Endothelial cell (in vitro differentiated cells): ENCODE measurements at places on chromosomes 4 and X. TPM values are rescaled to one million over a fixed set of nuclear protein-coding genes. Genes with fewer than 3 reads are reported as not detected.

- peaks cover 29% of the 10 kb centered on the region for H3K4me1 ChIP-seq
- H3K27me3 ChIP-seq, result peaks cover 1% of the 10 kb centered on the region
- no peak overlapping the region for H3K4me3 ChIP-seq
- H3K27ac ChIP-seq, result peak overlapping the region; percentile 76
- no peak for DNase-seq
Measured at GRCh38 chr4:118086344-118086743, 52.1 kb downstream of the NDST3 start.

DNA sequence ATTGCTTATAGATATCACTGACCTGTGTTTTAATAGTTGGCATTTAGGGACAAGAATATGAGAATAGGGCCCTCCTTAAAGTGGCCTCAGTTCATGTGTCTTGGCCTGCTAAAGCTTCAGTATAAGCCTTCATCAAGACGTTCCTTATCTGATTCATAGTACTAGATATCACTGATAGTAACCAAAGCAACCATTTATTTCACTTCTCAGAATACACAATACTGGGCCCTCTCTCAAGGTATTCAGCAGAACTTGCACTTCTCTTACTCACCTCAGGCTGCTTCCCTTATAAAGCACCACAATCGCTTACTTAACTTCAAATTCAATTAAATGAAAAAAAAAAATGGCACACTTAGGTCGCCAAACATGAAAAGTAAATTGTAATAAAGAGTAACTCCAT, 259.4 kb upstream of the PCDH7 start:
- H3K4me1 ChIP-seq, result no peaks in the 10 kb centered on the region
- DNase-seq, result no peak
- H3K4me3 ChIP-seq, result no peak overlapping the region

The GLRB gene
- total RNA-seq, result 1.0 TPM

The STPG2 gene
- 2.5 TPM for total RNA-seq

The TRAM1L1 gene
- 1.8 TPM for total RNA-seq

- DNase-seq, result no peak
- H3K4me1 ChIP-seq, result no peaks in the 10 kb centered on the region
- H3K36me3 ChIP-seq, result no peaks in the 10 kb centered on the region
- no peak overlapping the region for H3K4me3 ChIP-seq
- H3K27ac ChIP-seq, result no peak overlapping the region
- H3K27me3 ChIP-seq, result no peaks in the 10 kb centered on the region
Measured at GRCh38 chr4:10731162-10731561, 46.6 kb upstream of the CLNK start.

DNA sequence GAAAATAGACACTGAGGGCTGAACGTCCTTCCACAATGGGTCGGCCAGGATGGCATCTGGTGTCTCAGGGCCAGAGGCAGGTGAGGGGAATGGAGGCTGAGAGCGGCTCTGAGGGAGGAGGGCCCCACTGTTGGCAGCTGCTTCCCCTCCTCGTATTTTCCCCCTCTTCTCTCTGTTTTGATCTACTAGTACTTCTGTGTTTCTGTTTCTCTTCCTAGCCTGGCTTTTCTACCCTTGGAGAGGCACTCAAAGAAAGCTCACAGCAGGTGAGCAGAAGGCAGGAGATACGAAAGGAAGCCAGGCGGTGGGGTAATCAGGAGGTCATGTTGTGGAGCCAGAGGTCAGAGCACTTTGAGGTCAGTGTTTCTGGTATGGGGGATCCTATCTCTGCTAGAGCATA, 151.8 kb upstream of the GATB start:
- H3K4me1 ChIP-seq, result peaks cover 7% of the 10 kb centered on the region
- no peaks in the 10 kb centered on the region for H3K36me3 ChIP-seq
- no peak overlapping the region for H3K27ac ChIP-seq
- no peak for DNase-seq

The PLXNB3 gene
- total RNA-seq, result 11.2 TPM

GRCh38 chrX:71910986-71911730, 513 bp downstream of the NHSL2 start:
- H3K27me3 ChIP-seq, result no peaks in the 10 kb centered on the region
- H3K36me3 ChIP-seq, result no peaks in the 10 kb centered on the region
- H3K27ac ChIP-seq, result no peak overlapping the region
- peak; percentile 63 for DNase-seq
- H3K4me3 ChIP-seq, result peak overlapping the region; percentile 84

The CT45A1 gene
- not detected for total RNA-seq

- H3K36me3 ChIP-seq, result no peaks in the 10 kb centered on the region
- H3K4me1 ChIP-seq, result peaks cover 10% of the 10 kb centered on the region
- peak overlapping the region; percentile 51 for H3K4me3 ChIP-seq
- H3K27me3 ChIP-seq, result peaks cover 7% of the 10 kb centered on the region
Measured at GRCh38 chrX:49309401-49309981, 6.0 kb downstream of the GAGE10 start.

DNA sequence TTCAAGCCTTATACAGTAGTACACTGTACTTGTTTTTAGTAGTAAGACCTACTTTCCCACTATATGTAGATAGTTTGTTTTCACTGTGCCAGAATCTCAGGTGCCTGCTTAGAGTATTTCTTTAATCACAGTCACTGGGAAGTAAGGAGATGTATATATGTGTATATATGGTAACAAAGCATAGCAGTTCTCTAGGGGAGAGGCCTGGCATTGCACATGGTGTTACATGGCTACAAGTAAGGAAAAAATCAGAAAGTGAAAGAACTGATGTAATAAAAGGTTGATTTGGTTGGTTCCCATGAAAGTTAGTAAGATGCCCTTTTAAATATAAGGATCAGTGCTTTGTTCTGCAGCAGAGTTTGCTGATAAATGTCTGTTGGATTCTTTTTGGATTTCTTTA, 9.3 kb upstream of the DCK start:
- no peak overlapping the region for H3K27ac ChIP-seq
- no peaks in the 10 kb centered on the region for H3K27me3 ChIP-seq
- no peak for DNase-seq
- peaks cover 32% of the 10 kb centered on the region for H3K4me1 ChIP-seq

DNA sequence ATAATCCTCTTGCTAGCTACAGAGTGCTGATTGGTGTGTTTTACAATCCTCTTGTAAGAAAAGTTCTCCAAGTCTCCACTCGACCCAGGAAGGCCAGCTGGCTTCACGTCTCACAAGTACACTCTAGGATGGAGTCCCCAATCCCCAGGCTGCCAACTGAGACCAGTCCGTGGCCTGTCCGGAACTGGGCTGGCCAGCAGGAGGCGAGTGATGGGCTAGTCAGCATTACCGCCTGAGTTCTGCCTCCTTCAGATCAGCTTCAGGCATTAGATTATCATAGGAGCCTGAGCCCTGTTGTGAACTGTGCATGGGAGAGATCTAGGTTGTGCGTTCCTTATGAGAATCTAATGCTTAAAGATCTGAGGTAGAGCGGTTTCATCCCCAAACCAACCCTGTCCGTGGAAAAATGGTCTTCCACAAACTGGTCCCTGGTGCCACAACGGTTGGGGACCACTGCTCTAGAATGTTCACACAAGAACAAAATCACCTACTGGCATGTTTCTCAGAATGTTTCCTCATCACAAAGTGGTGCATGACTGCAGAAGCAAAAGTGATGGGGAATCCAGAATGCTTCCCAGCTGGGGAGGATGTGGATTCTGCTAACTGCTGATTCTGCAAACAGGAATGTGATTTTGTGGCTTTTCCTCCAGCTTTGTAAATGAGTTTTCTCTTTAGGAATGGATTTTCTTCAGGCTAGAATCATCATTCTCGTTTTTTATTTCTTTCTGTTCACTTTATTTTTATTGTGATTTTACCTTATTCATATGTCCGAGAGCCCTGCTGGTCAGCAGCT, 40.9 kb downstream of the SEPTIN11 start:
- peaks cover 36% of the 10 kb centered on the region for H3K4me1 ChIP-seq
- no peak overlapping the region for H3K27ac ChIP-seq
- peak overlapping the region; percentile 75 for H3K4me3 ChIP-seq
- no peak for DNase-seq
- peaks cover 21% of the 10 kb centered on the region for H3K36me3 ChIP-seq

- H3K36me3 ChIP-seq, result peaks cover 4% of the 10 kb centered on the region
- peaks cover 12% of the 10 kb centered on the region for H3K27me3 ChIP-seq
- peaks cover 24% of the 10 kb centered on the region for H3K4me1 ChIP-seq
- H3K27ac ChIP-seq, result no peak overlapping the region
- DNase-seq, result no peak
- no peak overlapping the region for H3K4me3 ChIP-seq
Measured at GRCh38 chr4:54661686-54662085, 3.9 kb downstream of the KIT start.

DNA sequence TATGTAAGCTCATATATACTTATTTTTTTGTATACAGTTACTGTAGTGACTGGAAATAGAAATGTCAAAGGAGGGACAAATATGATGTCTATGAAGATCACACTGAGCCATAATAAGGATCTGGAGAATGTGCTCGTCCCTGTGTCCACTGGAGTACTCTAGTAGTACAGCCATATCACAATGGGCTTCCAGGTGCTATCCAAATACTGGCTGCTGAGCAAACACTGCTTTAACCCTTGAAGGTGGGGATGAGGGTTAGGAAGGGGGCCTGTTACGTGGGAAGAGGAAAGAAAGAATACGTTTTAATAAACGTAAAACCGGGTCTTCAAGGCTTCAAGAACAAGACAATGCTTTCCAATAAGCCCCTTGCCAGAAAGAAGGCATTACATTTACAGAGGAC, 29.8 kb upstream of the TMEM150C start:
- H3K27me3 ChIP-seq, result peaks cover 2% of the 10 kb centered on the region
- no peaks in the 10 kb centered on the region for H3K4me1 ChIP-seq
- no peaks in the 10 kb centered on the region for H3K36me3 ChIP-seq
- no peak overlapping the region for H3K27ac ChIP-seq
- no peak overlapping the region for H3K4me3 ChIP-seq

The MAGEB2 gene
- not detected for total RNA-seq

GRCh38 chr4:95596676-95597075, 47.9 kb upstream of the UNC5C start:
- no peaks in the 10 kb centered on the region for H3K36me3 ChIP-seq
- no peaks in the 10 kb centered on the region for H3K4me1 ChIP-seq
- no peaks in the 10 kb centered on the region for H3K27me3 ChIP-seq
- H3K27ac ChIP-seq, result no peak overlapping the region
- DNase-seq, result no peak

DNA sequence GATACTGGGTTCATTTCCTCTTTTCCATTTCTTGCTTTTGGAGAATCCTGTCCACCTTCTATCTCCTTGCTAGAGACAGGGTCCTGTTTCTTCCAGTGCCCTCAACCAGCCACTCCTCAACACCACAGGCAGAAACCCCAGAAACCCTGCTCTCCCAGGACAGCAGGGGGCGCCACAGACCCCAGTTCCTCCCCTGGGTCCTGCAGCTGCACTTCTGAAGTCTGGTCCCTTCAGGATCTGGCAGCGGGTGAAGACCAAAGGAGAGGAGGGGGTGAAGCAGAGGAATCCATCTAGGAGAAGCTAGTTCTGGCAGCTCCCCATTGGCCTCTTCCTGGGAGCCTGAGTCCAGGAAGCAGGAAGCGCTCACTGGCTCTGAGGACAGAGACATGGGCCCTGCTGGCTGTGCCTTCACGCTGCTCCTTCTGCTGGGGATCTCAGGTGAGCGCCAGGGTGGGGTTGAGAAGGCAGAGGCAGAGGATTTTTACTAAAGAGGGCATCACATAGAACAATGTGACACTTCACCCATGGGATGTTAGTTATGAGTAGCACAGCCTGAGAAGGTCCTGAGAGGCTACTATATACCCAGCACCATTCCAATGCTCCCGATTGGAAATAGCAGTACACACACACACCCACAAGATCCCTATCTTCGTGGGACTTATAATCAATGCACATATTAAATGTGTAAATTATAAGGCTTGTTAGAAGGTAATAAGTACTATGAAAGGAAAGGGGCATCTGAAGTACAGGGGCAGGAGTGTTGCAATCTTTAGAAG, at the start of gene PRSS48:
Gene PRSS48, plus strand, starts transcription at position 375 of the 776 bp plus-strand sequence. Its CDS starts 12 bp downstream, at position 387.
- peaks cover 4% of the 10 kb centered on the region for H3K36me3 ChIP-seq
- no peak within 1 kb of the TSS for H3K4me3 ChIP-seq
- no peaks in the 10 kb centered on the region for H3K27me3 ChIP-seq

DNA sequence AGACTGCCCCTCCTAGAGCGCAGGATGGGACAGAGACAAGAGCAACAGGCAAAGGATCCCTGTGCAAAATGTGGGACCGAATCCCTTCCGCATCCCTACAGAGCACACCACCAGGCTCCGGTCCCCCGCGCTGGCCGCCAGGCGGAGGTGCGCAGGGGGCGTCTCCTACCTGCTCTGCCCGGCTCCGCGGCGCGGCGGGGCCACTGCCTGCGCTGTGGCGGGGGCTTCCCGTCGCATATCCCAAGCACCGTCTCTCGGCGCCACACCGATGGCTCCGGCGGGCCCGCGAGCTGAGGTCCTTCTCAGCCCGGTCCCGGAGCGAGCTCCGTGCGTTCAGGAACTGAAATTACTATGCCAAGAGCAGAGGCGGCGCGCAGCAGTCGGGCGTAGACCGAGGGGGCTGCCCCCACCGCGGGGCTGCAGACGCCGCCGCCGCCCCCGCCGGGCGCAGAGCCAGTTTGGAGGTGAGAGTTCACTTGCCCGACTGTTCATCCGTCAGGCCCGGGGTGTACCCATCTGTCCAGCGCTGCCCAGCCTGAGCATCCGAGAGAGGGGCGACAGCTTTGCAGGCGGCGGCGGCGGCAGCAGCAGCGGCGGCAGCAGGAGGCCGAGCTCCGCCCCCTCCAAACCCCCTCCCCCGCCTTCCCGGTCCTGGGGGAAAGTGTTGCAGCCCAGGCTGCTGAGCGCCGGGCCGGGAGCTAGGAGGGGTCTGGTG, at the start of gene GPRIN3:
Gene GPRIN3, minus strand, starts transcription at position 355 of the 715 bp plus-strand sequence. CDS start 57,690 bp downstream, outside the sequence.
- H3K4me1 ChIP-seq, result peaks cover 15% of the 10 kb centered on the region
- peaks cover 11% of the 10 kb centered on the region for H3K27me3 ChIP-seq
- H3K4me3 ChIP-seq, result peak within 1 kb of the TSS; percentile 95
- H3K36me3 ChIP-seq, result peaks cover 5% of the 10 kb centered on the region
- H3K27ac ChIP-seq, result no peak within 1 kb of the TSS

GRCh38 chr4:188915175-188915574, 775.9 kb downstream of the TRIML1 start:
- no peak overlapping the region for H3K27ac ChIP-seq
- DNase-seq, result no peak

The ARMCX2 gene
- 147 TPM for total RNA-seq

DNA sequence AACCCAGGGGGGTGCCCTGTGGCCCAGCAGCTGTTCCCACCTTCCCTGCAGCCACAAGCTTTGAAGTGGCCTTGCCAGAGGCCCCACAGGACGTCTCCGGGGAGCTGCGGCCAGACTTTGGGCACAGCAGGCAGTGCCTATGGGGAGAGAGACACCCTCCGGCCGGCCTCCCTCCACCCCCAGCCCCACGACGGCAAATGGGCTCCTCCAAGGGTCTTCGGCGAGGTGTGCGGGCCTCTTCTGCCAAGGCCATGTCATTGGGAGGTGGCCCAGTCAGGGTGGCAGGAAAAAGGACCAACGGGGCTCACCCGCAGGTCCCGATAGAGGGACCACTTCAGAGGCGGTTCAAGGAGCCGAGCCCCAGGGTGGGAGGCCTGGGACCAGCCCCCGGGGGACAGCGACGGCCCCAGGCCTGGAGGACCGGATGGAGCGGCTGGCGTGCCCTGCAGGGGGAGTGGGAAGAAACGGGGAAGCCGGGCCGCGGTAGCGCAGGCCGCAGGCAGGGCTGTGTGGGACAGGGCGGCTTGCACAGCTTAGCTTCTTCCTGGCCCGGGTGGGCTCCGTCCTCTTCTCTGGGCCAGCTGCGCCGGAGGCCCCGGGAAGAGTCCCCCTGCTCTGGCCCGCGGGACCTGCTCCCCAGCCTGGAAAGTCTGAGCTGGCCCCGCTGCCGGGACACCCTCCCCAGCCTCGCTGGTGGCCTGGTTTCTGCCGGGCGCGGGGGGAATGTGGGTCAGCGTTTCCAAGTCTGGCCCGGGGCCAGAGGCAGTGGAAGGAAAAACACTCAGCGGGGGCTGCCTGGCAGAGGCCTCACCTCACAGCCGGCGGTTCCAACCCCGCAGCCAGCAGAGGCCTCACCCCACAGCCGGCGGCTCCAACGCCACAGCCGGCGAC, 21.9 kb upstream of the SPON2 start:
- H3K36me3 ChIP-seq, result no peaks in the 10 kb centered on the region
- H3K4me1 ChIP-seq, result no peaks in the 10 kb centered on the region
- H3K4me3 ChIP-seq, result no peak overlapping the region
- H3K27me3 ChIP-seq, result no peaks in the 10 kb centered on the region

The CAPN6 gene
- total RNA-seq, result 1.5 TPM
